ENCODE measurements at places on chromosomes 12 and 14.
A peak's percentile ranks its signal among the peaks of the same experiment; 100 is the strongest.

DNA sequence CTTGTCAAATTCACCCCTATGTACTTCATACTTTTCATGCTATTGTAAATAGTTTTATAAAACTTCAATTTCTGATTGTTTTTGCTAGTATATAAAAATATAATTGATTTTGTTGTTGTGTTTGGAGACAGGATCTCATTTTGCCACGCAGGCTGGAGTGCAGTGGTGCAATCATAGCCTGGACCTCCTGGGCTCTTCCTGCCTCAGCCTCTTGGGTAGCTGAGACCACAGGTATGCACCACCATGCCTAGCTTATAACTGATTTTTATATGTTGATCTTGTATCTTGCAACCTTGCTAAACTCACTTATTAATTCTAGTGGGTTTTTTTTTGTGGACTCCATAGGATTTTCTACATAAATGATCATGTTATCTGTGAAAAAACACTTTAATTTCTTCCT lies 23.5 kb downstream of the ATP5MC2 start:
- no peak for DNase-seq

- no peak for DNase-seq
Observed at GRCh38 chr14:81329640-81330381, 70.3 kb downstream of the STON2 start.

DNA sequence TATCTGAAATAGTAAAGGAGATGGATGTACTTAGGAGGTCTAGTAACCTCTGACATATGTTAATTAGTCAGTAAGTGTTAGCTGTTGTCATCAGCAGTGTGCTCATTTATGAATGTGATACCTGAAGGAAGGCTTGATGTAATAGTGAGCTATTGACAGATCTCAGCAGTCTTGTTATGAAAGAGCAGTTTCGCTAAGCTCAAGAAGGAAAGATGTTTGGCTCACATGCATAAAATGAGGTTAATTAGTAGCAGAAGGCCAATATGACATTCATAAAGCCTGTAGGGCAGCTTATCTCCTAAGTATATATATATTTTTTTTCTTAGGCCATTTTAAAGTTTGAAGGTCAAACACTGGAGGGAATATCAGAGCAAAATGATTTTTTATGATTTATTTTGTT lies 2.8 kb downstream of the FAM234B start:
- no peak for DNase-seq

DNA sequence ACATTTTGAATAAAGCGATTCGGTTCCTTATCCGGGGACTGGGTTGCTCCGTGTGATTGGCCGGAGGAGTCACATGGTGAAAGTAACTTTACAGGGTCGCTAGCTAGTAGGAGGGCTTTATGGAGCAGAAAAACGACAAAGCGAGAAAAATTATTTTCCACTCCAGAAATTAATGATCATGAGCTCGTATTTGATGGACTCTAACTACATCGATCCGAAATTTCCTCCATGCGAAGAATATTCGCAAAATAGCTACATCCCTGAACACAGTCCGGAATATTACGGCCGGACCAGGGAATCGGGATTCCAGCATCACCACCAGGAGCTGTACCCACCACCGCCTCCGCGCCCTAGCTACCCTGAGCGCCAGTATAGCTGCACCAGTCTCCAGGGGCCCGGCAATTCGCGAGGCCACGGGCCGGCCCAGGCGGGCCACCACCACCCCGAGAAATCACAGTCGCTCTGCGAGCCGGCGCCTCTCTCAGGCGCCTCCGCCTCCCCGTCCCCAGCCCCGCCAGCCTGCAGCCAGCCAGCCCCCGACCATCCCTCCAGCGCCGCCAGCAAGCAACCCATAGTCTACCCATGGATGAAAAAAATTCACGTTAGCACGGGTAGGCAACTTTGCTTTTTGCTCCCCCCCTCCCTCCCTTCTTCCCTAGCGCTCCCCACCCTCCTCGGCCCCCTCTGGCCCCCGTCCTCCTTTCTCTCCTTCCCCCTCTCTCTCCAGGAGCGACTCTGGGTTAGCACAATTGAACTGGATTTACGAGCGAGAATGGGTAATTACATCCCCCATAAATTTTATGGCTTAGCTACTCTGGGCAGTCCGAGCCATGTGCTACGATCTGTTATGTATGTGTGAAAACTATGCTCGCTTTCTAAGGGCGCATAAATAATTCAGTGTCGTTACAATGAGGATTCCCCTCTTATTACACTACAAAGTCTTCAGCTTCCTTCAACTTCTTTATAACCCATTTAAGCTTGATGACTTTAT lies at the start of gene HOXC4:
TSS of gene HOXC4 (plus strand) at position 85 of the 991 bp plus-strand sequence. CDS start at position 173, 88 bp downstream.
- DNase-seq: no peak

DNA sequence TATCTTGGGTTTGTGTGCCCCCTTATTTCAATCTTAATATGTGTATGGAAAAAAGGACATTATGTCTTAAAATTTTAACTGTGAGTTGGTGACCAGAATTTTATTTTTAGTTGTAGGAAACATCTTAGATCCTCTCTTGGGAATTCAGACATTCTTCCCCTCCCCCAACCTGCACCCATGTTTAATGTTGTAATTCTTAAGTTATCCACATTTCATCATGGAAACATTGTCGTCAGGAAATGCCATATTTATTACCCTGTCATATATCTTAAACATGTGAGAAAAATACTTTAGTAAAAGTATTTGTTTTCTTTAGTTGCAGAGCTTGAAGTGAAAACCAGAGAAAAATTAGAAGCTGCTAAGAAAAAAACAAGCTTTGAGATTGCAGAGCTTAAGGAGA lies 30.3 kb downstream of the YEATS4 start:
- DNase-seq: peak; percentile 19

GRCh38 chr12:26122681-26123481 lies 2.0 kb downstream of the BHLHE41 start:
- peak; percentile 41 for DNase-seq

- DNase-seq: no peak
Observed at GRCh38 chr14:73680821-73681220, 33.4 kb downstream of the PNMA1 start.

DNA sequence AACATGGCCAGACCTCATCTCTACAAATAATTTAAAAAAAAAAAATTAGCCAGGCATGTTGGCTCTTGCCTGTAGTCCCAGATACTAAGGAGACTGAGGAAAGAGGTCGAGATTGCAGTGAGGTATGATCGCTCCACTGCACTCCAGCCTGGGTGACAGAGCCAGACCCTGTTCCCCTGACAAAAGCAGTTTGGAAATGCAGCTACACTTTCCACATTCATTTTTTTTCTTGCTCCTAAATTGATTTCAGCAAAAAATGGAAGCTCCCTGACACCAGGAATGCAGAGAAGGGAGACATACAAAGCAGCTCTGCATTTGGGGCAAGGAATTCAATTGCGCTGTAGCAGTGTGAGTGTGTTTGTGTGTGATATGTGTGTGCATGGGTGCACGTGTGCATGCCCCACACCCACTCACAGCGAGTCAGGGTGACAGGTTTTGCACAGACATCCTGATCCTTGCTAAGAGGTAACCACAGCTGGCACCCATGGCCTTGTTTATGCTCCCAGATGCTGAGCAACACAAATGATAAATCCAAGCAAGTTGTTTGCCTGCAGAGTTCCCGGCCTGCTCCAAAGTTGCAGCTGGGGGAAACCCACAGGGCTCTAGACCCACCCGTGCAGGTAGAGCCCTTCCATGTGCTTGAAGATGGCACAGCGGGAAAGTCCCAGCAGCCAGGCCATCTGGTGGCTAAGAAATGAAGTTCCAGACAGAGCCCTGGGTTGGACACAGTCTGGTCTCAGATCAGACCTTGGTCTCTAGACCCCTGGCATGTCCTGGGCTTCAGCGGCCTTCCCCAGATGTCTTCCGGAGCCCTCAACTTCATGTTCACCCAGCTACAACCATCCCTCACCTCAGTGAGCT lies 25.9 kb upstream of the BDKRB2 start:
- no peak for DNase-seq

GRCh38 chr12:70365648-70366518 lies at the start of gene KCNMB4:
KCNMB4 (plus strand) TSS chr12:70366290; CDS start chr12:70366735, 445 bp downstream.
- DNase-seq: peak; percentile 77

DNA sequence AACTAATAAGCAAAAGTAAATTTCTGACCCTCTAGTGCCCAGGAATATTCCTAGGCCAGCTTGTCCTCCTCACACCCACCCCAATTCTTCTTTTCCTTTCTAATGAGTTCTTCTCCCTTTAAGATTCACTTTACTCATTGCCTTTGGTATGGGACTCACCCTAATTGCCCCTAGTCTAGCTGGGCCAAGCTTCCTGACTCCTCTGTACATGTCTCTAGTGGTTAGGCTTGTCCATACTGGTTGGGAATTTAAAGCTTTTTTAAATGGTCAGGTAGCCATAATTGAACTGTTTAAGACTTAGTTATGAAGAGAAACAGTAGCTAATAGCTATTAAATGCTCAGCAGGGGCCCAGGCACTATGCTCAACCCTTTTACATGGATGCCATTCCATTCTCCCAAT lies 248.2 kb downstream of the C12orf42 start:
- no peak for DNase-seq

Measured in HTR-8/SVneo (cell line).